Skin of body (tissue), 3 donors: ENCODE measurements at places on chromosomes 13 and 19.

DNA sequence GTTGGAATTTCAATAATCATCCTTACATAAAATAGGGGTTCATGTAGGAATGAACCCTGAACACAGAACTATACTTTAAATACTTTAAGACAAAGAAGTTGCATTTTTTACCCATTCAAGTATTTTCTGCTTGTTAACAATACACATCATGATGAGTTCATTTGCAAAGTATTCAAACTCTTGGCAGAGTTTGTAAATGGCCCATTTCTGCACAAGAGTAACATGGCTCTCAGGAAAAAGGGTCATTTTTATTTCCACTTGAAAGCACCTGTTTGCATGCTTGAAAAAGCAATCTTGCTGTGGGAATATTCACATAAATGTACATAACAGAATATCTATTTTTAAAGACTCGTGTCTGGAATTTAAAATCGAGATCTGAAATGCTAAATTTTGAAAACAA, 18.1 kb downstream of the ESD start:
- DNase-seq, result no peak

GRCh38 chr13:97134364-97135095, 87.6 kb upstream of the MBNL2 start:
- no peak for DNase-seq

DNA sequence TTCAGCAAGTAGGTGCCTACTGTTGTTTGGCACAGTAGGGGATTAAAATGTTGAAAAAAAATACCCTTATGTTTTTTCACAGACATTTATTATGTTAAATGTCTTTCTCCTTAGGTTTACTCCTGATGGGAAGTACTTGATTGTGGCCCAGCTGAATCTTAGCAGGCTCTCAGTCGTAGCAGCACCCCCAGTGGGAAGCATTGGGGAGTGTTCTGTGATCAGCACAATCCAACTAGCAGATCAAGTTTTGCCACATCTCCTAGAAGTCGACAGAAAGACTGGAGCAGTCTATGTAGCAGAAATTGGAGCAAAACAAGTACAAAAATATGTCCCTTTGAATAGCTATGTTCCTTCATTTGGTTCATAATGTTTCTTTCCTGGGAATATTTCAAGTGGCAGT, 9.3 kb downstream of the NHLRC3 start:
- DNase-seq, result peak; percentile 12

GRCh38 chr13:46290434-46290833, 78.7 kb downstream of the LRRC63 start:
- DNase-seq, result no peak

- DNase-seq, result no peak
Measured at GRCh38 chr13:109159650-109160309, 530.4 kb downstream of the MYO16 start.
